A549 treated with CORT108297 at 1 μM for 4 hours (cell line): ENCODE measurements at places on chromosomes 7 and 10. TPM values are rescaled to one million over a fixed set of nuclear protein-coding genes. Genes with fewer than 3 reads are reported as not detected.

CALCR gene
- 0.02 TPM in 1 of 5 replicates, not detected in the others for total RNA-seq

FAM131B gene
- total RNA-seq, result 0.34 to 0.53 TPM (median 0.49 TPM) in 5 replicates

PFKFB3 gene
- 157 to 192 TPM (median 185 TPM) in 5 replicates for total RNA-seq

CHST3 gene
- total RNA-seq, result 34.1 to 43.0 TPM (median 35.6 TPM) in 5 replicates

CPA2 gene
- total RNA-seq, result 0.09 to 0.13 TPM in 2 of 5 replicates, not detected in the others
